AG04450 (cell line): ENCODE measurements at places on chromosomes 12 and 14.

DNA sequence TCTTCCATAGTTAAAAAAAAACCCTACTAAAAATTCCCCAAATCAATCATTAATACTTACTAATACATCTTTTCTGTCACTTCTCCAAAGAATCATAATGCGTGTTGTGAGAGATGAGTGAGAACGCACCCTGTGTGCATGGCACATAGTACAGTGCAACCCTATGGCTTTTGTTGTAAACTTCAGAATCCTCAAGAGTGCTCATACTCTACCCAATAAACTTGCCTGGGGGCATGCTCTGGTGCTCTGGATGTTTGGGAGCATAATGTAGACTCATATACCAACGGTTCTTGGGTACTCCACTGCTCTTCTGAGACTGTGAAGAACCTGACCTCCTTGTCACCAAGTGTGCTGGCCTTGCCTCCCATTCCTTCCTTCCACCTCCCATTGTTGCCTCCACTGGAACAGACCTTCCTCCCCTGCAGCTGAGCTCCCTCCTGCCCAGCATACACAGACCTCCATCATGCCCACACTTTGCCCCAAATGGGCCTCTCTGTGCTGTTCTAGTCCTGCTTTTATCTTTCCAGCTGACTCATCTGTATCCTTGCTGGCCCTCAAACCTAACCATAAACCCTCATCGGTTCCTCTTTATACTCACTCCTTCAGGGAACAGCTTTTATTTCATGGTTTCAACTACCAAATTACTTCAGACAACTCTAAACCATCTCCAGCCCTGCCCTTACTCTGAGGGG is 8.9 kb downstream of the DCP1B start:
- no peak for DNase-seq

- no peak for DNase-seq
Measured at GRCh38 chr12:114916541-114916940, 232.6 kb upstream of the TBX3 start.

GRCh38 chr12:48183091-48183875 is at the start of gene CCDC184:
Gene CCDC184, plus strand, starts transcription at chr12:48183644. Its CDS starts 479 bp downstream, at chr12:48184123.
- no peak for DNase-seq

DNA sequence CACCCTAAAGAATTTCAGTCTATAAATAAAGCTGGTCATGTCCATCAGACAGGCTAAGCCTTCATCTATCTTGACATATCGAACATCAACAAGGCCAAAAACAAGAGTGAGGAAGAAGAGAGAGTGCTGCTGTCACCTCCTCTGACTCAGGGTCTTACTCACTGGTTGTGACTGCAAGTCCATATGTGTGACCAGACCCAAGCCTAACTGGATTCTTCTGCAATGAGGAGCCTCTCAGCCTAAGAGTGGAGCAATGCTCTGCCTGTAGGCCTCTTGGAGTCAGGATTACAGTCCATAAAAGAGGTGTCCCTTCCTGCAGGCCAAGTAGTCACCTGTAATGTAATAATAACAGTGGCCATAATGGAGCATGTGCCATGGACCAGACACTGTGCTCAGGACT is 121.2 kb upstream of the SLC35F4 start:
- DNase-seq: no peak

- DNase-seq: no peak
Measured at GRCh38 chr12:95416111-95416636, 57.8 kb upstream of the METAP2 start.

- DNase-seq: no peak
Measured at GRCh38 chr12:45050751-45051571, at the start of gene DBX2. Gene DBX2, minus strand, starts transcription at chr12:45051099. Its CDS starts 172 bp downstream, at chr12:45050927.

GRCh38 chr12:77072833-77073495 is 7.6 kb upstream of the E2F7 start:
- DNase-seq: no peak

GRCh38 chr12:5923043-5923605 is 21.9 kb downstream of the ANO2 start:
- DNase-seq: no peak

DNA sequence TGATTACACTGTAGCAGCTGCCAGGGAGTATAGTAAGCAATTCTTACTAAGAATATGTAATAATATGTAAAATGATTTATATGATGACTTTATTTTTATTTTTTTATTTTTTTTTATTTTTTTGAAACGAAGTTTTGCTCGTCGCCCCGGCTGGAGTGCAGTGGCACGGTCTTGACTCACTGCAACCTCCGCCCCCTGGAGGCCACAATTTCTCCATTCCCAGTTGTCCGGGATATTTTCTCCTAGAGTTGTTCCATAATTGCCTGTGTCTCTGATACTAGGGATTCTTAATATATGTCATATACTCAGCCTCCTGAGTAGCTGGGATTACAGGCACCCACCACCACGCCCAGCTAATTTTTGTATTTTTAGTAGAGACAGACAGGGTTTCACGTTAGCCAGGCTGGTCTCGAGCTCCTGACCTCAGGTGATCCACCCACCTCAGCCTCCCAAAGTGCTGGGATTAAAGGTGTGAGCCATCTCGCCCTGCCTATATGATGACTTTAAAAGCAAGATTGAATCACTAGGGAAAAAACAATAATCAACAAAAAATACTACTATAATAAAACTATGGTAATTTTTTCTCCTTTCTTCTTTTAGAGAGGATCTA is 12.2 kb upstream of the ITPR2 start:
- no peak for DNase-seq

DNA sequence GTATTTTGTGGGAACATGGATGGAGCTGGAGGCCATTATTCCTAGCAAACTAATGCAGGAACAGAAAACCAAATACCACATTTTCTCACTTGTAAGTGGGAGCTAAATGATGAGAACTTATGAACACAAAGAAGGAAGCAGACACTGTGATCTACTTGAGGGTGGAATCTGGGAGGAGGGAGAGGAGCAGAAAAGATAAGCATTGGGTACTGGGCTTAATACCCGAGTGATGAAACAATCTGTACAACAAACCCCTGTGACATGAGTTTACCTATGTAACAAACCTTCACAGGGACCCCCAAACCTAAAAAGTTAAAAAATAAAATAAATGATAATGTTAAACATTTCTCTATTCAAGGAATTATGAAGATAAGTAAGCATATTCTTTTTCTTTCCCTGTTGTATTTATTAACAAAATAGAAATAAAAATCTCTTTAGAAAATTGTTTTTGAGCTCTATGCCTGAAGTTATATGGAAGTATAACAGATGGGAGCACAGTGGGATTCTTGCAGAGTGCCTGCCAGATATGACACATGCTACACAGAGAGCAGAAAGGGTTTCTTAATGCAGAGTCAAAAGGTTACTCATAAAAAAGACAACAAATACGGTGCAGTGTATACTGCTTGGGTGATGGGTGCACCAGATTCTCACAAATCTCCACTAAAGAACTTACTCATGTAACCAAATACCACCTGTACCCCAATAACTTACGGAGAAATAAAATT is 52.0 kb upstream of the SYNE2 start:
- no peak for DNase-seq

DNA sequence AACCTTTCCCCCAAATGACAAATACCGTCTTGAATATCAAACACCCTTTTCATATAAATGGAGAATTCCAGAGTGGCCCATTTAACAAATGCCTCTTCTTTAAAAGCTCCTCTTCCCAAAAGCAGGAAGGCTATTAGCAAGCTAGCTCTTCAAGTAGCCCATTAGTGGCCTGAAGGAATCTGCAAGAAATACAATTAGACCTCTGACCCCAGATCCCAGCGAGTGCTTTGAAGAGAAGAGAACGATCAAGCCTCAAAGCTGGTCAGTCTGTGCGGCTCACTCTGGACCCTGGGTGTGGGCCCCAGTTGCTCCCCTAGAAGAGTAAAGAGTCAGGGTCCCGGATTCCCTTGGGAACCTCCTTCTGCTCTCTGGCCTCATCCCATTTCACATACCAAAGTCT is 325.6 kb downstream of the NUAK1 start:
- DNase-seq: no peak

GRCh38 chr14:67766035-67766680 is 50.2 kb downstream of the ZFYVE26 start:
- no peak for DNase-seq

- DNase-seq: peak; percentile 46
Measured at GRCh38 chr14:94041551-94042346, 15.6 kb downstream of the OTUB2 start.

DNA sequence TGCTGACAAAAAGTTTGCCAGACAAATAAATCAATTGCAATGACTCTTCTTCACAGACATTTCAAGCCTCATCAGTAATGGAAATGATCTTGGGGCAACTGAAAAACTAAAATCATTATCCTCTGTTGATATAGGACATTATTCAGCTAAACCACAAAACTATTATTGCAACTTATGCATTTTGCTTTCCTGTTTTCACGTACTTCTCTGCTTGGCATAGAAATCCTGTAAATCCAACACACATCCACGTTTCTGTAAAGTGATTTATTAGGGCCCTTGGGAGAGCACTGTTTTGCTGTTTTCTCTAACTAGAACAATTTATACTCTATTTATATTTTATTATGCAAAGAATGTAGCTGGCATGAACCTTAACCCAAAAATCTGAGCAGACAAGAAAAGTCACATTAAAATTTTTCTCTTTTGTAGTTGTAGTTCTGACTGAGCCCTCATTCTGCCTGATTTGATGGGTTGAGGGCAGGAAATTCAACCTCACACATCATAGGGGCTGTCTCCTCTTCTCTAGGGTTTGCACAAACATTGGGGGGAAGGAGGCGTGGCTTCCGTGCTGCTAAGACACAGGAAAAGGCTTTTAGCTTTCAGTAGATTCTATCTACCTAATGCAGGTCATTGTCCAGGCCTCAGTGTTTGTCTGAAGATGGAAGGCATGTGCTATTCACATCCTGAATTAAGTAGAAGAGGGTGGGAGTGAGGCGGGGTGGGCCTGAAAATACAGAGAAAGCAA is 11.5 kb upstream of the NUP107 start:
- no peak for DNase-seq

GRCh38 chr12:19945559-19946435 is 422.5 kb upstream of the PDE3A start:
- DNase-seq: peak; percentile 3

- DNase-seq: no peak
Measured at GRCh38 chr14:105377555-105378182, 20.7 kb upstream of the TEX22 start.

GRCh38 chr12:46585854-46586621 is 213.5 kb upstream of the SLC38A2 start:
- DNase-seq: peak; percentile 78

DNA sequence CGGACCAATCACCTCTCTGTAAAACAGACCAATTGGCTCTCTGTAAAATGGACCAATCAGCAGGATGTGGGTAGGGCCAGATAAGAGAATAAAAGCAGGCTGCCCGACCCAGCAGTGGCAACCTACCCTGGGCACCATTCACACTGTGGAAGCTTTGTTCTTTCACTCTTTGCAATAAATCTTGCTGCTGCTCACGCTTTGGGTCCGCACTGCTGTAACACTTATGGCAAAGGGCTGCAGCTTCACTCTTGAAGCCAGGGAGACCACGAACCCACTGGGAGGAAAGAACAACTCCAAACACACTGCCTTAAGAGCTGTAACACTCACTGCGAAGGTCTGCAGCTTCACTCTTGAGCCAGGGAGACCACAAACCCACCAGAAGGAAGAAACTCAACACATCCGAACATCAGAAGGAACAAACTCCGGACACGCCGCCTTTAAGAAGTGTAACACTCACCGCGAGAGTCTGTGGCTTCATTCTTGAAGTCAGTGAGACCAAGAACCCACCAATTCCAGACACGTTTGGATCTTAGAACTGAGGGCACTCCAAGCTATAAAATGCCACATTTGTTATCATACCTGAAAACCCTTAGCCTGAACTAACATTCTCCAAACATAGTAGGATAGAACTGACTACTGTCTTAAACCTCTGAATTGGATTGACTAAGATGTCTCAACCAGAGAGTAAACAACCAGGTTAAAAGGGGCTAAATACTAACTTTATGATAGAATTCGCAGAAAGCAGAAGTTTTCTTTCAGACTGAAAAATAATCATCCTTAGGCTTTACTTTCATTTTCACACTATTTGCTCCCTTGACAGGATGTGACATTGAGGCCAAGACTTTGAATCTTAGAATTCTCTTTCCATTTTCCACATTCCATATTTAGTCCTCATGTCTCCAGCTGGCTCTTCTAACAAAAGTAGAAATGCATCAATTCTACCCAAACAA is 33.6 kb downstream of the CDKL1 start:
- no peak for DNase-seq

- no peak for DNase-seq
Measured at GRCh38 chr12:109710205-109710746, 3.3 kb upstream of the FAM222A start.

- DNase-seq: no peak
Measured at GRCh38 chr12:10392394-10392930, 2.6 kb upstream of the KLRK1 start.

DNA sequence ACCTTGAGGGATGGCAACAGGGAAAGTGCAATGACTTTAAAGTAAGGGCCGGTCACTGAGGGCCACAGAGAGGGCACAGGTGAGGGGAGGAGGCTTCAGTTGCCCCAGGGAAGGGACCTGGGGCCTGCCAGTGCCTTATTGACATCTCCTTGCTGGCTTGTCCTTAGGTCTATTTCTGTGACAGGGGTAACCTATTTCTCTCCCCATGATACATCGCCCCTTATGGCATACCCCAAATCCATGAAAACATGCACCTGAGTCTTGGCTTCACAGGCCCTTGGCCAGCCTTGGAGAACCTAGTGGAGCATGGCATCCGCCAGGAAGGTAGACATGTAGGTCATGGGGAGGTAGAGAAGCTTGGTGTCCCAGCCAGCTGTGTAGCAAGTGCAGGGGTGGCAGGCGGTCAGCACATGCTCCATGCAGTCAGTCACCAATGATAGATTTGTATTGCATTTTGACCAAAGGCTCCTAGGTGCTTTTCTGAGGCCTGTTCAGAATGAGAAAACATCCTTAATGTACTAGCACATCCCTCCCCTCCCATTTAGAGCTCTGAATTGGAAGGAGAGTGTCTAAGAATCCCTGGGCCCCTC is 23.6 kb upstream of the RDH16 start:
- DNase-seq: no peak

- no peak for DNase-seq
Measured at GRCh38 chr14:59240356-59240755, 51.9 kb downstream of the DAAM1 start.

DNA sequence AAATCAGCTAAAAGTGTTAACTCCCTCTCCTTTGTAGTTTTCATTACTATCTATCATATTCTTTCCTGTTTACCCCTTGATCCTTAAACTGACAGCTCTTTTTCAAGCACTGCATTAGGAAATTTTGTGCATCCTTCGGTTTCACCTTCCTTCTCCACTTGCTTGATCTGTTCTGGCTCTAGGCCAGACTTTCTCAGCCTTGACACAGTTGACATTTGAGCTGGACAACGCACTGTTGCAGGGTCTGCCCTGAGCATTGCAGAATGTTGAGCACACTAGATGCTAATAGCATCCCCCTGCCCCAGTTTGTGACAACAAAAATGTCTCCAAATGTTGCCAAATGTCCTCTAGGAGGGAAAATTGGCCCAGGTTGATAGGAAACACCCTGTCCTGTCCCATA is 75.4 kb upstream of the KCNJ8 start:
- DNase-seq: no peak

GRCh38 chr14:21070083-21070609 is at the start of gene ARHGEF40:
Gene ARHGEF40, plus strand, starts transcription at chr14:21070304. Its CDS starts 93 bp downstream, at chr14:21070397.
- DNase-seq: no peak

GRCh38 chr14:75811136-75811829 is 150.2 kb downstream of the TTLL5 start:
- DNase-seq: no peak

GRCh38 chr14:100421756-100422470 is 98.8 kb downstream of the SLC25A47 start:
- no peak for DNase-seq
